HCT116 (cell line): ENCODE measurements at places on chromosomes 11 and 22. TPM values are rescaled to one million over a fixed set of nuclear protein-coding genes. Genes with fewer than 3 reads are reported as not detected.

RHOD gene
- 42.0 TPM for total RNA-seq

JAML gene
- 0.30 TPM for total RNA-seq

FOLR2 gene
- not detected for total RNA-seq

VSIG10L2 gene
- not detected for total RNA-seq

E2F8 gene
- total RNA-seq = 18.4 TPM

- DNase-seq = peak; percentile 62
Measured at GRCh38 chr11:29328961-29329441, 687.8 kb downstream of the KCNA4 start.

- peak; percentile 61 for DNase-seq
Measured at GRCh38 chr11:122170815-122171475, 54.9 kb upstream of the BLID start.

GRCh38 chr11:55707029-55707428 is 45.0 kb downstream of the OR4C6 start:
- no peak for DNase-seq
